ENCODE measurements at places on chromosomes 7 and 10.

GRCh38 chr7:28607855-28608193, 195.5 kb downstream of the CREB5 start:
- DNase-seq, result no peak
- no peak overlapping the region for H3K4me3 ChIP-seq
- H3K4me1 ChIP-seq, result peaks cover 29% of the 10 kb centered on the region
- no peak overlapping the region for H3K27ac ChIP-seq
- peaks cover 5% of the 10 kb centered on the region for H3K36me3 ChIP-seq

DNA sequence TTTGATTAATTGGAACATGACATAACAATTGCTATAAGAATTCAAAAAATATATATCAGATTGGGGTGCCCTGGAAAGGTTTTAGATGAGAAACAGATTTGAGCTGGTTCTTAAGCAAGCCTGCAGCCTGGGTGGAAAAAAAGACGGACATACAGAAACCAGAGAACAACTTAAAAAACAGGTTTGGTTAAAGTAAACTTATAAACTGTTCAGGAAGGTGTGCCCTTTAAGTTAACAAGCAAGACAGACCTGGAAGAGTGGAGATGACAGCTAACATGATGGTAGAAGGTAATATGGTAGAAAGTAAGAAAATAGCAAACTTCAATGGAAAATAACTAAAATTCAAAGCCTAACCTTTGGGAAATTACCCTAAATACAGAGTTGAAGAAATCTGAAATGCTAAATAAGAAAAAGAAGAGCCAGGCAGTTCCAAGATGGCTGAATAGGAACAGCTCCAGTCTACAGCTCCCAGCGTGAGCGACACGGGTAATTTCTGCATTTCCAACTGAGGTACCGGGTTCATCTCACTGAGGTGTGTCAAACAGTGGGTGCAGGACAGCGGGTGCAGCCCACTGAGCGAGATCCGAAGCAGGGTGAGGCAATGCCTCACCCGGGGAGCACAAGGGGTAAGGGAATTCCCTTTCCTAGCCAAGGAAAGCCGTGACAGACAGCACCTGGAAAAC, 52.2 kb downstream of the CADPS2 start:
- no peak overlapping the region for H3K27ac ChIP-seq
- peak overlapping the region; percentile 21 for H3K4me3 ChIP-seq
- no peaks in the 10 kb centered on the region for H3K4me1 ChIP-seq
- no peaks in the 10 kb centered on the region for H3K36me3 ChIP-seq

DNA sequence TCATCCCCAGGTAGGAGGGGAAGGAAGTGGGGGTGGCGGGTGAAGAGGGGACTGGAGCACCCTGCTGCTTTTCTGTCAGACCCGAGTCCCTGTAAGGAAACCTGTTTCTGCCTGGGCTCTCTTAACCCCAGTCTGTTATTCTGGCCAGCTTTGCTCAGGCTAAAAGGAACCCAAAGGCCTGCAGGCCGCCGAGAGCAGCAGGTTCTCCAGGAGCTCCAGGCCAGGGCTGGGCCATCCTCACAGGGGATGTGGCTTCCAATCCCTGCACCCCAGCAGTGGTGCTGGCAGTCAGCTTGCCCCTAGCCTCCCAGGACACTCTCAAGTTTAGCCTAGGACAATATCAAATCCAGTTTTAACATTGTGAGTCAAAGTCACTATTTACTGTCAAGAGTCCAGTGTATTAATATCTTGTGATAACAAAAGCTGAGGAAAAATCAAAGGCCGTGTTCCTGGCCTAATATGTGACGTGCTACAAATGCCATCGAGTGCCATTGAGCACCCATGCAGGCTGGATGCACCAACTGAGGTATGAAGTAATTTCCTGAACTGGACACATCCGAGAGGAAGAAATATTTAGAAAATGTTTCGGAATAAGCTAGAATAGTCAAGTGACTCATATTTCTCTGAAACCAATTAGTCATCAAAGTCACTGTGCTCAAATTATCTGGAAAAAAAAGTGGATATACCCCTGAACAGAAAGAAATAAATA, 7.0 kb downstream of the PKD1L1 start:
- no peak for DNase-seq
- no peaks in the 10 kb centered on the region for H3K27me3 ChIP-seq
- peaks cover 53% of the 10 kb centered on the region for H3K4me1 ChIP-seq
- H3K27ac ChIP-seq, result no peak overlapping the region
- no peak overlapping the region for H3K4me3 ChIP-seq

- H3K4me1 ChIP-seq, result peaks cover 4% of the 10 kb centered on the region
- peaks cover 3% of the 10 kb centered on the region for H3K27me3 ChIP-seq
- no peak for DNase-seq
These were observed 10.6 kb upstream of the LAMTOR4 start for GRCh38 chr7:100137851-100138760.

DNA sequence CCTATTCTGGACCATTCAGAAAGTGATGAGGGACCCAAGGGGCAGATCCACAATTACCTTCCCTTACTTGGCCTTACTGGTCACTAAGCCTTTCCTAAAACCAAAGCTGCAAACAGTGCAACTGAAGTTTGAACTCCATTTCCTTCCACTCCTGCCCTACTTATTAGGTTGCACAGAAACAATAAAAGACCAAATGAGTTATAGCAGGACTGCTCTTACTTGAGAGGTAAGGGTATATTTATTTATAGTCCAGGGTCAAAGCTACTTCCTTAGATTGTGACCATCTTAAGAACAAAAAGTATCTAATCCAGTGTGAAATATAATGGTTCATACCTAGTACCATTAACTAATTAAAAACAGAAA, 27.0 kb downstream of the CDK6 start:
- H3K4me1 ChIP-seq, result peaks cover 16% of the 10 kb centered on the region
- no peaks in the 10 kb centered on the region for H3K27me3 ChIP-seq
- peak overlapping the region; percentile 69 for H3K27ac ChIP-seq
